ENCODE measurements at places on chromosomes 13 and 19.
A peak's percentile ranks its signal among the peaks of the same experiment; 100 is the strongest.

GRCh38 chr19:15265850-15266248 is 33.6 kb upstream of the EPHX3 start:
- DNase-seq: peak; percentile 97

GRCh38 chr13:92390217-92390616 is 836.4 kb upstream of the GPC6 start:
- DNase-seq: peak; percentile 37

GRCh38 chr13:94168783-94169453 is 310.6 kb downstream of the DCT start:
- peak; percentile 5 for DNase-seq

DNA sequence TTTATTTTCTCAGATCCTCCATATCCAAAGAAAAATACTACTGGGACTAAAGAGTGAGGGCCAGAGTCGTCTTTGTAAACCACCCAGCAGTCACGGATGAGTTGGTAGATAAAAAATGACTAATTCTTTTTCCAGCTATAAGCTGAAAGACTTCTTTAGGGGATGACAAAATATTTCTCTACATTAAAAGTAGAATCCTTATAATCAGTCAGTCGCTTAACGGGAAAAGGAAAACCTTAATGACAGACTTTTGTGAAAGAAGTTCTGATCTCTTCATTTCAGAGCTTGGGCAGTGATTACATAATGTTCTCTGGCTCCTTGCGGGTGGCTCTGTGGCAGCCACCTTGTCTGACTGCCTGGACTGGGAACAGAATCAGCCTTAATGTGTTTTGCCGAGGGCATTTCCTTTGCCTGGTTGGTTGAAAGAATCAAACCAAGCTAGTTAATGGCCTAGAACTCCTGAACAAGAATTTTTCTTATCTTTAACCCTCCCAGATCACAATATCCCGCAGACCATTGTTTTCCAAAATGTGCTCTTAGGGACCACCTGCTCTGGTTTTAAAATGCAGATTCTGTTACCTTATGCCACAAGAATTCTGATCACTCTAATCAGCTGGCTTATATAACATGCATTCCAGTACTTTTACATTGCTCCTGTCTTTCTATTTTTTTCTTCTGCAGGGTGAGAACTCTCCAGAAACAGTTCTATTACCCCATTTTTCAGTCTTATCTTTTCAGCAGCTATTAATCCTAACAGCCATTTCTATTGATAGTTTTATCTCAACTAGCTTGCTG is 2.5 kb downstream of the ITM2B start:
- DNase-seq: peak; percentile 46

DNA sequence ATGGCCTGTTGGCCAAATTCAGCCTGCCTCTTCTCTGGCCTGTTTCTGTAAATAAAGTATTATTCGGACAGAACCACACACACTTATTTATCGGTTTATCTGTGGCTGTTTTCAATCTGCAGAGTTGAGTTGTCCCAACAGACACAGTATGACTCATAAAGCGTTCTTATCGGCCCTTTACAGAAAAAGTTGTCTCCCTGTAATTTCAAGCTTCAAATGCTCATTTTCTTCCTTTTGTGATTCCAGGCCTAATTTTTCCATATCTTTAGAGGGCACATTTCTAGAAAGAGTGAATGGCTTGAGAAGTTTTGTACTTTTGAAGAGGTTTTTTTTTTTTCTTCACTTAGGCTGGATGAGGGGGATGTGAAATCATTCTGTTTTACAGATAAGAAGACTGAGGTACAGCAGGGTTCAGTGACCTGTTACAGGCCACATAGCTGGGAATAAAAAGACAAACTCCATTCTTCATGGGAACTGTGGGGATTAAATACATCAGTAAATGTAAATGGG is 440.9 kb downstream of the TSHZ3 start:
- peak; percentile 17 for DNase-seq

DNA sequence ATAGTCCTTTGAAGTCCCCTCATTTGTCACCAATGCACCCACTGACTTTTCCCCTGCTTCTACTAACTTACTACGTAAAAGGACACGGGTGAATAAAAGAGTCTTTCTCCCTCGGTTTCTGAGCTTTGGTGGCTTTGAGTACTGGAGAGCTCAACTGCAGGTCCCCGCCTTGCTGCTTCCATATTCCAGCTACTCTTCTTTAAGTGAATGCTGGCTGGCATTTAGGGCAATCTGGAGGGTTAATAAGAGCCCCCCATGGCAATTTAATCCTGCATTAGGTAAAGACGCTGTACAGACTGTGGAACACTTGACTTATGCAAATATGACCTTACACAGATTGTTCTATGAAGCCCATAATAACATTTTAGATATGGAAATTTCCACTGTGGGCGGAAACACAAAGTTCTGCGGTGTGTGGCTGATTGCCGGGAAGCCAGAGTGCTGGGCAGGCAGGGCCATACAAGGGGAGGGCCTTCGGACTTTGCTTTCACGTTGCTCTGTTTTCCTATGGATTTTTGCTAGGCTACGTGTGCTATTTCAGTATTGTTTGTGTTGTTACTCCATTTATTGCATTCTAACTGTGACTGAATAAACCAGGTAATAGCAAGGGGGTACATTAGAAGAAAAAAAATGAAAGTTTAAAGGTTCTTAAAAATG is 97.5 kb downstream of the SLC10A2 start:
- no peak for DNase-seq

DNA sequence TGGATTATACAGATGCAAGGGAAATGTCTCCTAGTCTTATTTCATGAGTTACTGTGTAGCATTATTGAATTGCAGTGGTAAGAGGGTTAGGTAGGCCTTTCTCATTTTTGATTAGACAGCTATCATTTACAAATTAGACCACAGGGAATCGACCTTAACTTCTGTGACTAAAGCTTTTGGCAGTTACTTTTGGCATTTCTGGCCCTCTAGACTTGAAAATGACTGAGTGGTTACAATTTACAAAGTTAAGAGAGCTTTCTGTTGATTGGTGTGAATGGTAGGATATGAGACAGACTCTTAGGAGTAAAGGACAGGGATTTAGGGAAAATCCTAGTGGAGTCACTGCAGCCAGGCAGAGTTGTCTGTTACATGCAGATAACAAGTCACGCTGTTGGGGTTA is 86.1 kb downstream of the GGACT start:
- no peak for DNase-seq

GRCh38 chr13:47306991-47307390 is 410.1 kb upstream of the HTR2A start:
- peak; percentile 66 for DNase-seq

DNA sequence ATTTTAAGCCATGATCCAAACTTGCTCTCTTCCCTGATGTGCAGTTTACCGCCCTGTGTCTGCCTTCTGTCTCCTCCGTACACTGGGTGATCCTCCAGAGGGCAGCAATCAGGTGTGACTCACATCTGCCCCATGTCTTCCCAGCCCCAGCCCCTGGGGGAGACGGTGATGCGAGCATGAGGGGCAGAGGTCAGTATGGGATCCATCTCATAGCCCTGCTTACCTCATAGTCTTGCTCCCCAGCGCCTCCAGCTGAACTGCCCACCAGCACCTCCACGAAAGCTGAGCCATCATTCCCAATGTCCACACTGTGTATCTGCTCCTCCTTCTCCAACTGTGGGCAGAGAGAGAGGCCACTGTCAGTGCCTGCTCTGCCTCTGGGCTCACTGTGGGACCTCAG is 14.6 kb downstream of the XRCC1 start:
- DNase-seq: peak; percentile 12

GRCh38 chr19:13053761-13054625 is 48.7 kb downstream of the LYL1 start:
- peak; percentile 84 for DNase-seq

DNA sequence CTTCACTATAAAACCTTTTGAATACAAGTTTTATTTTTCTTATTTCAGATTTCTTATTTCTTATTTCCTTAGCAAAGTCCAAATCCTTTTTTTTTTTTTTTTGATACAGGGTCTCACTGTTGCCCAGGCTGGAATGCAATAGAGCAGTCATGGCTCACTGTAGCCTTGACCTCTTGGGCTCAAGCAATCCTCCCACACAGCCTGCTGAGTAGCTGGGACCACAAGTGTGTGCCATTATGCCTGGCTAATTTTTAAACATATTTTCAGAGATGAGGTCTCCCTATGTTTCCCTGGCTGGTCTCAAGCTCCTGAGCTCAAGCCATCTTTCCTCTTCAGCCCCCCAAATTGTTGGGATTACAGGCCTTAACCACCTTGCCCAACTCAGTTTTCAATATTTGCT is 334.3 kb downstream of the DLEU7 start:
- DNase-seq: no peak

- peak; percentile 93 for DNase-seq
Measured at GRCh38 chr19:13163609-13164342, 13.6 kb downstream of the IER2 start.

DNA sequence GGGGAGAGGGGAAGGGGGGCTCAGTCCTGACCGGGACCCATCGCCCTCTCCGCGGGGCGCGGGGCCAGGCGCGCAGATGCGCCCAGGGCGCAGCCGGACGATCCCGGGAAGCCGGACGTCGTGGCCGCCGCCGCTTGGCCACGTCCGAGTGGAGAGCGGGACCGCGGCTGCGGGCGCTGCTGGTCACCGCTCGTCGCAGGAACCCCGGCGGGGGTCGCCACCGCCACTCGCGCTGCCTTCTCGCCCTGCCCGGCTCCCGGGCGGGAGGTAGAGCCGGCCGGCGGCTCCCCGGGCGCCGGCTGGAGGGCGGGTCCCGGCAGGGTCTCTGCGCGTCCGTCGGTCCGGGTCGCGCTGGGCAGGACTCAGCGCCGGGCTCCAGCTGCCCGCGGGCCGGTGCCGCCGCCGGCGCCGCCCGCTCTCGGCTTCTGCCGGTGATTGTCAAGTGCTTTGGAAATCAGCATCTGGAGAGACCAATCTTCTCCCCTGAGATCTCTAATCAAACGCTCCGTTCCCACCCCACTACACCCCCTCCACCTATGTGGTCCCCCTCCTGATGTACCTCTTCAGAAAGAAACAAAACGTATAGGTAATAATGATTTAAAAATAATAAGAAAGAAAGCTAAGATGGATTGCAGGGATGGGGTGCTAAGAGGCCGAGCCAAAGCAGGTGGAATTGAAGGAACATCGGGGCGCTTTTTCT is 464.4 kb downstream of the ITGBL1 start:
- DNase-seq: no peak

GRCh38 chr19:3136684-3137055 is 837 bp downstream of the GNA15 start:
- no peak for DNase-seq

- DNase-seq: no peak
Measured at GRCh38 chr13:51283371-51283770, 56.1 kb upstream of the SERPINE3 start.

DNA sequence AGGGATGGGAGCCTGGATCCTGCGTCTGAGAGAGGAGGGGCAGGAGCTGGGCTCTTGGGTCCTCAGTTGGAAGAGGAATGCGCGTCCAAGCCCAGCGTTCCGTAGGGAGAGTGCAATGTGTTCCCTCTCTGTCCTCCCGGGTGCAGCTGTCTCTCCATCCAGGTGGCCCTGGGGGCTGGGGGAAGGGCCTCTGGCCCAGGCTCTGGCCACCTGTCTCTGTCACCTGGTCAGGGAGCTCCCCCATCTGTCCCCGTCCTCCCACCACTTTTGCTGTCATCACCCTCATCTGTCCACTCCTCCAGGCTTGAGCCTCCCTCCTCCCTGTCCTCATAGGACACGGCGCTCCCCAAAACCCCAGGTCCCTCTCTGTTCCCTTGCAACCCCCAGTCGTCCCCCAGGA is 3.7 kb upstream of the SBK2 start:
- DNase-seq: no peak

- no peak for DNase-seq
Measured at GRCh38 chr13:42751693-42752092, 29.7 kb upstream of the FAM216B start.

DNA sequence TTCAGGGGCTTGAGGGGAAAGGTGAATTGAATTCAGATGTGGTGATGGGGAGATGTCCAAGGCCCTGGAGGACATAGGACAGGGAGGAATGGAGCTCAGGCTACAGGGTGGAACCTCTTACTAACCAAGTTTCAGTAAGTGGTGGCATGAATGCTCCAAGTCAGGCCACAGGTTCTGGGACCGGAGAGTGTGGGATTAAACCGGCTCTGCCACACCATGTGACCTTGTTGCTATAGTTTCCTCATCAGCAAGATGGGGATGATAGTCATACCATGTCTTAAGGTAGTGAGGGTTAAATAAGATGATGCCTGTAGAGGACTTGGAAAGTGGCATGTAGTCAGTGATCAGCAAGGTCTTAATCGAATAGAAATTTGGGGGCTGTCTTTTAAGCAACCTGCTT is 16.3 kb downstream of the GPR183 start:
- DNase-seq: no peak

DNA sequence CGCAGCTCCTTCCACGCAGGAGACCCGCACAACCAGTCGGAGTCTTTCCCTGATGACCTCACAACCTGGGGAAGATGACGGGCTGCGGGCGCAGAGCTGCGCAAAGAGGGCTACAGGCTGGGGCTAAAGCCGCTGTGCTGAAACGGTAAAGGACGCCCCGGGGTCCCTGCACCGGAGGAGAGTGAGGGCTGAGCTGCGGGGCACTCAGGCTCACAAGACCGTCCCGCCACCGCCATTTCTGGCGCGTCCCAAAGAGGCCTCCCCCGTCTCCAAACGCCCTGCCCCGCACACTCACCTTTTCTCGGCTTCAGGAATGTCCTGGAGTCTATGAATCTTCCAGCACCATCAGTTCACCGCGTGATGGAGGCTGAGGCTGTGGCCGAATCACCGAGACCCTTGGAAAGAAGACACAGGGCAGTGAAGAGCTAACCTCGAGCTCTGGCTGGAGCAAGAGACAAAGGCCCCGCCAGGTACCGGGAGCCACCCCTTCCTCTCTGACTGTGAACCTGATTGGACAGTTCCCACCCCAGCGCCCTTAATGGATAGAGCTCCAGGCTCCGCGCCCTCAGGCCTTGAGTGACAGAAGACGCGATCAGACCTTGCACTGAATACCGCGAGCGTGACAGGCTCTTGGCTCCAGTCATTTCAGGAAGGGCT is 41.8 kb upstream of the ZNF429 start:
- DNase-seq: no peak

DNA sequence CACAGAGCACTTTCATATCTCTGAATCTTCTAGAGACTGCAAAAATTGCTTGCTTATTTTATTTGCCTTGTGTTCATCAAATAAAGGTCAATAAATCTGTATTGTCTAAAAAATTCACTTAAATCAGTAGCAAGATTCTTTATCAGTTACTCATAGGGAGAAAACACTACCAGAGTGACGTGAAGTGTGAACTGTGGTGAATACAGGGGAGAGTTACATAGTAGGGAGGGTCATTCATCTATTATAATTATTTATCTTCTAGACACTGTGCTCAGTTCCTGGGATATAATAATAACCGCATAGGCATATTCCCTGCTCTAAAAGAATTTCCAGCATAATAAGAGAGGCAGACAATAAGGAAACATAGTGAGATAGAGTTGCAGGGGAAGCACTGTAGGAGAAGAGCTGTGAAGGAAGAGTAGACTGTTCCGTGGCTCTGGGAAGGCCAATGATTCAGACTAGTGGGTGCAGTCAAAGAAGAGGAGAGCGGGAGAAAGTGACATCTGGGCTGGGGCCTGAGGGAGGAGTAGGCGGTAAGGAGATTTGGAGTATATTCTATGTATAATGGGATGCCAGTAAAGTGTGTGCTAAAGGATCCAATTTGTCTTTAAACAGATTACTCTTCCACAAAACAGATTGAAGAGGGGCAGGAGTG is 84.0 kb upstream of the TDRD3 start:
- DNase-seq: no peak

GRCh38 chr19:29881386-29881785 is 60.7 kb upstream of the URI1 start:
- DNase-seq: no peak

Measured in fibroblast of villous mesenchyme (primary cell).